Activated T-cell treated with anti-CD3 and anti-CD28 coated beads, Interleukin-2, amount 50 U/mL, for 48 hours (primary cell): ENCODE measurements at places on chromosomes 11 and 22.
A peak's percentile ranks its signal among the peaks of the same experiment; 100 is the strongest.

DNA sequence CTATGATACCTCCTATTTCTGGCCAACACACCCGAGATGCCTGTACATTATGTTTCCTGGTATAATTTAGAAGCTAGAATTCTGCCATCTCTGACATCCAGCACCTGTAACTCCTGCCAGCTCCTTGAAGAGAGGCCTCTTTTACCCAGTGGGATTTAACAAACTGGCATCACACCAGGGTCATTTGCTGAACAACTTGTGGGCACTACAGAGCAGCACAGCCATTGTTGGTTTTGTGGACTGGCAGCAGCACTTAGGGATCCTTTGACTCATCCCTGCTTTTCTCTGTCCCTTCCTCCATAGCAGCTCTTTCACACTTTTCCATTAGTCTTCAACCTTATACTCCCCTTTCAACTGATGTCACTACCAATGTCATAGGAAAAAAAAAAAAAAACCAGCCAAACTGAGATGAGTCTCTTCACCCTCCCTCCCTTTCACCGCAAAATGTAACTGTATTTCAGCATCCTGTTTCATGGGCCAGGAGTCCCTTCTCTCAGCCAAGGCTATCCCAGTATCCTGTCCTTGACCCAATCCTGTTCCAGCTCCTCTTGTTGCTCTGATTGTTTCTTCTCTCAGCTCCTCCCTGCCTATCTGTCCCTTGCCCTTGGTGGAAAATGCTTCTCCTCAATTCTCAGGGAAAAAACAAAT is 68.7 kb downstream of the PPFIBP2 start:
- DNase-seq = no peak

- DNase-seq = no peak
Observed at GRCh38 chr11:64878223-64878493, 263 bp downstream of the EHD1 start.

DNA sequence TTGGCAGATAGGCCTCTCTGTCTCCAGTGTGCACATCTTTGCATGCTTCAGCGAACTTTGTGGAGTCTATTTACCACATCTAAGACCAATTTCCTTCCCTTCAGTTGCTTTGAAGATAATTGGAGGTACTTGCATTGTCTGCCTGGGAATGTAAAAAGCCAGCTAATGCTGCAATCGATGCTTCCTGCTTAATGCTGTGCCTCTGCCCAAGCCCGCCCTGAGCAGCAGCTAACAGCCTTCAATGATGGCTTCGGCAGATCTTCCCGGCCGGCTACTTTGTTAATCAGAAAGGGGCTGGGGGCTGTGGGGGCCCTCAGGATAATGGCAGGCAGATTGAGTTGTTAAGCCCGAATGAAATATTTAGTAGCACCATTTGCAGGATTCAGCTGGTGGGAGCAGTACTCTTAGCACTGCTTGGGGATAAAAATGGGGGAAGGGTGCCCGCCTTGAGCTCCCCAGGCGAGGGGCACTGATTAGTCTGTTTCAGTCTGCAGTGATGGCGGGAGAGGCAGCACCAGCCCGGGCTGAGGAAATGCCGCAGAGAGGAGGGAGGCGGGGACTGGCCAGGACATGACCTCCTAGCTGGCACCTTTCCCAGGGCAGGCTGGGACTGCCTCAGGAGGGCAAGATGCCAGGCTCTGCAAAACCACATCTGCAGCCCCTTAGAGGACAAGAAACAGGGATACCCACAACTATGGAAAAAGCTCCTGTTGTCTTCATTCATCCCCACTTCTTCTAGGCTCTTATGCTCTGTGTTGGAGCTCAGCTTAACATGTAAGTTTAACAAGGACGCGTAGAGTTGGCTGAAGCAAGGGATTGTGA is 460.0 kb downstream of the BUD13 start:
- no peak for DNase-seq

- DNase-seq = no peak
Observed at GRCh38 chr11:15901790-15902189, 454.6 kb downstream of the SOX6 start.

DNA sequence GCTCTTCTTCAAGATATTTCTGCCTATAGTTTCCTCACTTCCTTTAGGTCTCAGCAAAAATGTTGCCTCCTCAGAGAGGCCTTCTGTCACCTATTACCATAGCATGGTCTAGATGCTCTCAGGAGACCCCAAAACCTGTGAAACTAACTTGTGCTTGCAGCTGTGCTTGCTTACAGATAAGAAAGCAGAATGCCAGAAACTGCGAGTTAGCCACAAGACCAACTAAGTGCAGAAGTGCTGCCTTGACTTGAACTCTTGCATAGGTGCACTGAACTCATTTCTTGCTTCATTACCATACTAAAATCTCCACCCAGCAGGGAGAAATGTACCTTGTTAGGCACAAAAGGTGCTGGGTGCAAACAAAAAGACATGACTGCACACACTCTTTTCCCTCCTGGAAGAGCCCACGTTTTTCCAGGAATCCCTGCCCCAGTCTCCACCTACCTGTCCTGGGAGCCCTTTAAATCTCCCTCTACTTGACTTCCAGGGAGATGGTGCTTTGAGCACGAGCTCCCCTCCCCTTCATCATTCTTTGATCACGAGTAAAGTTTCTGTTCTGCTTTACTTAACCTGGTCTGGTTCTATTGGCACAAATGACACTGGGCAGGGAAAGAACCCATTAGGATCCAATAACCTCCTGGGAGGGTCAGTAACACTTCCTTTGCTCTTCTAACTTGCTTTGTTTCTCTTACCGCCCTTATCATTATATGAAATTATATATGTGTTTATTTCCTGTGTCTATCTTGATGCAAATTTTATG is 137.7 kb upstream of the DDI1 start:
- DNase-seq = no peak

DNA sequence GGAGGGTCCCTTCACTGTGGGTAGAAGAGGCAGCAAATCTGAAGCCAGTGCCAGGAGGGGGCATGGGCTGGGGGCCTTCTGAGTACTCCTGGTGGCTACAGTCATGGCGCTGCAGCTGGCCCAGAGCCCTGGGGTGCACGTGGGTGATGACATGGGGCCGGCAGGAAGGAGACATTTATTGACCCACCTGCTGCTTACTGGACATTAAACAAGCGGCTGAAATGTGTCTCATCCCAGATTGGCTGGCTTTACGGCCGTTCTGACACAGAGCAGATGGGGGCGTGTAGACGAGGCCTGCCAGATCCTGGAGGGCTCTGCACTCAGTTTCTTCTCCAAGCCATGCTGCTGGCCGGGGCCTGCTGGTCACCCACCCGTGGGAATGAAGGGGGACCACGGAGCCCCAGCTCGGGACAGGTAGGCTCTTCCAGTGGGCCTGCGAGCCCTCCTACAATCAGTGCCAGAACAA is 906.9 kb downstream of the BRD1 start:
- DNase-seq = no peak

DNA sequence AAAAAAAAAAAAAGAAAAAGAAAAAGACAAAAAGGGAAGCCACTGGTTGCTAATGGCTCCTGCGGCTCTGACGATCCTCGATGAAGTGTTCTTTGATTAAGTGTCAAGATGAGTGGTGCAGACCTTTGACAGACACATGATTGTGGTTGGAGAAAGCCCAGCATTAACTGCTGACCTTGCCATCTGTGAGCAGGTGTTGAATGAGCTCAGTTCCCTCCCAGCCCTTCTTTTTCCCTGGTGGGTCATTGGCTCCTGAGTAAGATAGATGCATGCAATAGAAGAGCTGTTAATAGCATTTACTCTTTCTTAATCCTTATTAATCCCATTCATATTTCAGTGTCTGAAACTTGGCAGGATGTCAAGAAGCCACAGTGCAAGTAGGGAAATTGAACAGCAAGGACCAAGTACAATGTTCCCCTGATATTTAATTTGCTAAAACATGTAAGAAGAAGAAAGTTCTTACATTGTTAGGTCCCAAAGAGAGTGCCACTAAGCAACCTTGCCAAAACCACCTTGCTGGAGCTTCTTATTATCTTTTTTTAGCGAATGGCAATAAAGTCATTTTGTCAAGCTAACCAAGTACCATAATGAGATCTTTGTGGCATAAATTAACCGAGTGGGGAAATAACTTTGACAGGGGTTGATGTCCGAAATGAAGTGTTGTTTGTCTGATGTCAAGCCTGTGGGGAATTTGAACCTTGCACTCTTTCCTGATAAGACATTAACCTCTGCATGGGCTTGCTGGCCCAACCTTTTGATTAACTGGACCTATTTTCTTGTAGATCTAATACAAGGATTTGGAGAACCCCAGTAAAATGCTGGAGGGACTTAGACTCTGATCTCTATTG is 113.7 kb downstream of the PTPRJ start:
- no peak for DNase-seq

DNA sequence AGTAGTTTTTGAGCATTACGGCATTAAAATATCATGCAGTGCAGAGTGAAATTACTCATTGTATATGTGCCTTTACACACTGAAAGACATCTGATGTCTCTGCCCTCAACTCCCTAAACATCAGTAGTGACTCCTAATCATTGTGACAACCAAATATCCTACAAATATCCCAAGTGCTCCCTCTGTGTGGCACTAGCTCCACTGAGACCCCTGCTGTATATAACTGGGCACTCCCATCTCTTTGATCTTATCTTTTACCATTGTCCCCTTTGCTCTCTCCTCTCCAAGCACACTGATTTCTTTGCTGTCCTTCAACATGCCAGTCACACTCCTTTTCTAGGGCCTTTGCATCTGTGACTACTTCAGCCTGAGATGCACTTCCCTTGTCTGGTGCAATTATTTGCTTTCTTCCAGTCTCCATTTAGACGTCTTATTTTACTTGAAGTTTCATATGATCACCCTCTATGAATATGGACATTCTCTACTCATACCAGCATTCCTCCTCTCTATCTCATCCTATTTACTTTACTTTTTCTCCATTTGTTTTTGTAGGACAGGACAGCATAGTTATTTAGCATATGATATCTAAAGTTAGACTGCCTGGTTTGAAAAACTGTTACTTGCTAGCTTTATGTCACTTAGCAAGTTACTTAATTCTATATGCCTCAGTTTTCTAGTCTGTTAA is 2.4 kb downstream of the SLC5A12 start:
- no peak for DNase-seq

DNA sequence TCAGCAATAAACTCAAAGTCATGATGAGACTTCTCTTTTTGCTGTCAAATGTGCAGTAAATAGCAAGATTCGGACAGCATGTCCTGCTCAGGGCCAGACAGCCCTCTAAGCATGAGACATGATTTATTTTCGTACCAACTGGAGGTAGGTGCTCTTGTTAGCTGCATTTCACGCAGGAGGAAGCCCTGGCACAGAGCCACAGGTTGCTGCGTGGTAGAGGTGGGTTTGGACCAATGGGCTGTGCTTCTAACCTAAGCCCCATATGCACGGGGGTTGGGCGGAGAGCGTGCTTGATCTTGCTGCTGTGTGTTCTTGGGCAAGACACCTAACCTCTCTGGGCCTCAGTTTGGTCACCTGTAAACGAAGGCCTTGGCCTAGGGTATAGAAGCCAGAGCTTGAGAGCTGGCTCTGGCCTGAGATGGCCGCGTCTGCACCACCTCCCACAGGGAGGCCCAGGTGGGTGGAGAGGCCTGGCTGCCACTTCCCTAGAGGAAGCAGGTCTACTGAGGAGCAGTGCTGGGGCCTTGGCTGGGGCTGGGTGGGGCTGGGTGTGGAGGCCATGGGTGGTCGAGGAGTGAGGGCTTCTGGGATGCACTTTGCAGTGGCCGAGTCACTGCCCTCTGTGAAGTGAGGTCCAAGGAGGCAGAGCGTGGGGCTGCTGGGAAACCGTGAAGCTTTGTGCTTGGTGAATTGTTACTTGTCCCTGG is 38.5 kb upstream of the GRAMD4 start:
- DNase-seq = no peak

DNA sequence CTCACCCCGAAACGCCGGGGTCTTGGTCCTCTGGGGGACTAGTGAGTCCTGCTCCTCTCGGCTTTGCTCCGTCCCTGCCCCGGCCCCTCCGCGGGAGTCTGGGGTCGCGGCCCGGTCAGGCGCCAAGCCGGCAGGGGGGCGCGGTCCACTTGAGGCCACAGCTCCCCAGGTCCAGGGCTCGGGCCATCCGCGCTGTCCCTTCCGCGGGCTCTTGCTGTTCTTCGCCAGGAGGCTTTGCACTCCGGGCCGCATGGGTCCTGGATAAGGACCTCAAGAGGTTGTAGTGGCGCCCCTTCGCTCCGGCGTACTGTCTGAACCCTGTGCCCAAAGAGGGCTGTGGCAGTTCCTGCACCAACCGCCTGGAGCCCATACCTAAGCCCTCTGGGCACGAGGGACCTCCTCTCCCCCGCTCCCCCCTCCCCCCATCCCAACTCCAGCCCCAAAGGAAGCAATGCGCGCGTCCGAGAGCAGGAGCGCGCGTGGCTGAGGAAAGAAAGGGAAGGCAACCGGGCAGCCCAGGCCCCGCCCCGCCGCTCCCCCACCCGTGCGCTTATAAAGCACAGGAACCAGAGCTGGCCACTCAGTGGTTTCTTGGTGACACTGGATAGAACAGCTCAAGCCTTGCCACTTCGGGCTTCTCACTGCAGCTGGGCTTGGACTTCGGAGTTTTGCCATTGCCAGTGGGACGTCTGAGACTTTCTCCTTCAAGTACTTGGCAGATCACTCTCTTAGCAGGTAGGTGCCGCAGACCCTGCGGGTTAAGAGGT is at the start of gene ADM:
TSS of gene ADM (plus strand) at position 579 of the 767 bp plus-strand sequence. CDS start 628 bp downstream, outside the sequence.
- peak; percentile 62 for DNase-seq

GRCh38 chr22:23068832-23069385 is 1.4 kb upstream of the GNAZ start:
- DNase-seq = no peak

DNA sequence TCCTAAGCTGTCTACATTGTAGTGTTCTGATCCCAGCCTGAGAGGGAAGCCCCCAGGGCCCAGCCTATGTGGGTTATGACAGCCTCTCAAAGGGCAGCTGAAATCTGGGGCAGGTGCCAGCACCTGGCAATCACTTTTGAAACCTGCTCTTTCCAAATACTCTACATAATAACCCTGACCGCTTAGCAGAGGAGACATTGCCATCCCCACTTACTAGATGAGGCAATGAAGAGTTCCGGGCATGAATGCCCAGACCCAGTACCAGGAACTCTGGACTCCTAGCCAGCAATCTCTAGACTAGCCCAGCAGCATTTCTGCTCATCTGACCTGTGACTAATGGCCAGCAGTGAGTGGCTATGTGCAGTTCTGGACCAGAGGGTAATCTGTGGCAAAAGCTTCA is 412.4 kb upstream of the CADM1 start:
- DNase-seq = no peak

DNA sequence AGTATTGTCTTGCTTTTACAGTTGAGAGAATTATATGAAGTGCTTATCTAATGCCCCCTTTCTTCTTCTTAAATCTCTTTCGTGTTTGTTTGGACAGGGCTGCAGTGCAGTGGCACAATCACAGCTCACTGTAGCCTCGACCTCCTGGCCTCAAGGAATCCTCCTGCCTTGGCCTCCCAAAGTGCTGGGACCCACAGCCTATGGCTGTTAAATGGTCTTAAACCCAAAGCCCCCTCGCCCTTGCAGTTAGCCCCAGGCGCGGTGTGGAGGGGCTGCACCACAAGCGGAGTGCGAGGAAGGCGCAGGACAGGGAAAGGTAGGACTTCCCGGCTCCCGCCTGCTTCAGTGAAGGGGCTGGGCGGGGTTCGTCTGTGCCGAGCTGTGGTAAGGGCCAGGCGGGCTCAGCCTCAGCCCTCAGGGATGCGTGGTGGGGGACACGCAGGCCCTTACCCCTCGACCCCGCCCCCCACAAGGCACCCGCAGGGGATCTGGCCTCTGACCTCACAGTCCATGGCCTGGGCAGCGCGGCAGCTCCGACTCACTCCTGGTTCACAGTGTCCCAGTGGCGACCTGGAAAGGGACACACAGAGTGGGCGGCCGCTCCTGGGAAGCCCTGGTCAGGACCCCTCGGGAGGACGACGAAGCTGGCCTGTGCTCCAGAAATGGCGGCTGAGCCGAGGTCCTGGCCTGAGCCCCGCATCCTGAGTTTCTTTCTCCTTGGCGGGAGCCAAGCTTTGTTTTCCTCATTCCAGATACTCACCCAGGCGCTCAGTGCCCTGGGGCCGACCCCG is 24.5 kb downstream of the BID start:
- DNase-seq = no peak
